ENCODE measurements at places on chromosomes 2 and 18. TPM values are rescaled to one million over a fixed set of nuclear protein-coding genes. Genes with fewer than 3 reads are reported as not detected.

GRCh38 chr2:105795575-105795934 lies 50.8 kb downstream of the NCK2 start:
- H3K27me3 ChIP-seq, result no peaks in the 10 kb centered on the region
- peaks cover 60% of the 10 kb centered on the region for H3K4me1 ChIP-seq
- H3K36me3 ChIP-seq, result no peaks in the 10 kb centered on the region
- no peak overlapping the region for H3K4me3 ChIP-seq
- no peak for DNase-seq
- peak overlapping the region; percentile 80 for H3K27ac ChIP-seq

GRCh38 chr2:119323459-119323858 lies 43.2 kb downstream of the C2orf76 start:
- no peaks in the 10 kb centered on the region for H3K36me3 ChIP-seq
- no peaks in the 10 kb centered on the region for H3K27me3 ChIP-seq
- H3K4me3 ChIP-seq, result no peak overlapping the region
- no peaks in the 10 kb centered on the region for H3K4me1 ChIP-seq

GRCh38 chr2:24105816-24106215 lies 17.3 kb downstream of the PFN4 start:
- peaks cover 6% of the 10 kb centered on the region for H3K27me3 ChIP-seq
- H3K4me1 ChIP-seq, result peaks cover 5% of the 10 kb centered on the region
- no peak for DNase-seq
- H3K27ac ChIP-seq, result no peak overlapping the region
- no peak overlapping the region for H3K4me3 ChIP-seq

- peaks cover 4% of the 10 kb centered on the region for H3K27me3 ChIP-seq
- H3K4me3 ChIP-seq, result no peak overlapping the region
- H3K27ac ChIP-seq, result no peak overlapping the region
- H3K36me3 ChIP-seq, result no peaks in the 10 kb centered on the region
These were observed 36.4 kb downstream of the ALPK2 start for GRCh38 chr18:58592223-58593214.

GRCh38 chr18:46899274-46899948 lies 17.9 kb downstream of the PIAS2 start:
- H3K36me3 ChIP-seq, result no peaks in the 10 kb centered on the region
- no peak for DNase-seq
- no peaks in the 10 kb centered on the region for H3K4me1 ChIP-seq
- H3K4me3 ChIP-seq, result no peak overlapping the region

The GPR35 gene
- total RNA-seq, result 0.20 TPM

The LOXHD1 gene
- not detected for total RNA-seq

The SLC23A3 gene
- 0.64 TPM for total RNA-seq

All from K562 (cell line).